ENCODE measurements at places on chromosomes 6 and 20.

DNA sequence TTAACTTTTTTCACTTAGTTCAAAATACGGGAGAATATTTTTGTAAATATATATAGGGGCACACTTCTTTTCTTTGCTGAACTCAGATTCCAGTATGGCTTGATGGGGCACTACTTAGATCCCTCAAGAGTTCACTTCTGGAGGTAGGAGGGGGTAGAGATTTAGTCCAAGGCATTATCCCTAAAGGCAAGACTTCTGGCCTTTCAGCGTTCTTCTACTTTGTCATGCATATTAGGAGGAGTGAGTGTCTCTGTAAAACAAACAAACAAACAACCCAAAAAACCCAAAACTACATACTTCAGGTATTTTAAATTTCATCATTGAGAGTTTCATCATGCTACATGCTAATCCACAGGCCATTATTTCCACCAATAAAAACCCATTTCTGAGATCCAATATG is 32.0 kb downstream of the SMPDL3A start:
- DNase-seq = no peak

DNA sequence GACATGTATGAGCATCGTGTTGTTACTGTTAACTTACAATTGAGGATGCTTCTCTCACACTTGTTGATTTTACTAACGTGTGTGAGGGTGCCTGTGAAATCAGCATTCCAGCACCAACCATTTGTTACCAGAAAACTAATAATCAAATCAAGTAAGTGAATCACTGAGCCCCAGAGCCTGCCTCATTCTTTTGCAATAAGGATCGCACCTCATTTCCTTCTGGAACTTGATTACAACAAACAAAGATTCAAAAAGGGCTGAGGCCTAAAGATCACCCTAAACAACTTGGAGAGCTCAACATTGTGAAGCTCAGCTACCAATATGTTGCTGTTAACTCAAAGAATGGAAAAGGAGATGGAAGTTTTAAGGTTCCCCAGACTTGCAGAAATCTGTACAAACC is 274.7 kb downstream of the TFAP2A start:
- no peak for DNase-seq

- DNase-seq = no peak
These were observed 52.4 kb upstream of the RNF24 start for GRCh38 chr20:4067600-4068261.

GRCh38 chr6:109075934-109076333 is 18.7 kb downstream of the SESN1 start:
- no peak for DNase-seq

DNA sequence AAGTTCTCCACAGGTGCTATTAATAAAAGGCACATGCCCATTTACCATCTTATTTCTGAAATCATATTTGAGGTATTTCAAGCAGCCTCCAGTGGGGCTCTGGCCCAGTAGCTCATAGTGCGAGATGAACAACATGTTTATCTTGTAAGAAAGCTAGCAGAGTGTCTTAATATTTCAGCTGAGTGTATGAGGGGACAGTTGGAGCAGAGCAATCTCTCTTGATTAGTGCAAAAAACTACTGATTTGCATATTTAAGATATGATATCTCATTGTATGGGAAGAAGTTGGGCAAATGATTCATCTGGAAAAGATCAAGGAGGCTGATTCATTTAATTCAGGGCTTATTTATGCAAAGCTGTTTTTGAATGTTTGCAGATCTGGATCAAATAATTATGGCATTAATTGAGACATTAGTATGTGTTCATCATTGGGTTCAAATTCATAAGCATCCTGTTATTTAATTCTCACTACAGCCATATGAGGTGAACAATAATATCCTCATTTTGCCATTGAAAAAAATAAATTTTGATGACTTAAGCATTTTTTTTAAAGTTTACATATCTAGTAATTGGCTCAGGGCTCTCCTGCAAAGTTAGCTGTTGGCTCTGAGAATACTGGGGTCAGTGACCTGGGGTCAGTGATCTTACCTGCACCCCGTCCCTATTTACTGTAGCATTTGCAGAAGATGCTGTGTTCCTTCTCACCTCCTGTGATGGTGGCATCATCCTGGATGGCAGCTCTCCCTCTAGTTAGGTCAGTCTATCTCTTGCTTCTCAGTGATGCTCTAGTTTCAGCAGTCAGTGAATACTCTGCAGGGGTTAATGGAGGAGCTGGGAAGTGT is 24.1 kb upstream of the GCLC start:
- no peak for DNase-seq

DNA sequence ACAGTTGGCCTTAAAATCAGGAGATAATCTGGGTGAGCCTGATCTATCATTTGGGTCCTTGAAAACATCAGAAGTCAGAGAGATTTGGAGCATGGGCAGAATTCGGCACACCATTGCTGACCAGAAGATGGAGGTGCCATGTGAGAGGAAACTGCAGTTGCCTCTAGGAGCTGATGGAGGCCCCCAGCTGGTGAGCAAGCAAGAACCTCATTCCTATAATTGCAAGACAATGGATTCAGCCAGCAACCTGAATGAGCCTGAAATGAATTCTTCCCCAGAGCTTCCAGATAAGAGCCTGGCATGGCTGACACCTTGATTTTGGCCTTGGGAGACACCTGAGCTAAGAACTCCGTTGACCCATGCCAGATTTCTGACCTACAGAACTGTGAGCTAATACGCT is 76.3 kb upstream of the FYN start:
- no peak for DNase-seq

DNA sequence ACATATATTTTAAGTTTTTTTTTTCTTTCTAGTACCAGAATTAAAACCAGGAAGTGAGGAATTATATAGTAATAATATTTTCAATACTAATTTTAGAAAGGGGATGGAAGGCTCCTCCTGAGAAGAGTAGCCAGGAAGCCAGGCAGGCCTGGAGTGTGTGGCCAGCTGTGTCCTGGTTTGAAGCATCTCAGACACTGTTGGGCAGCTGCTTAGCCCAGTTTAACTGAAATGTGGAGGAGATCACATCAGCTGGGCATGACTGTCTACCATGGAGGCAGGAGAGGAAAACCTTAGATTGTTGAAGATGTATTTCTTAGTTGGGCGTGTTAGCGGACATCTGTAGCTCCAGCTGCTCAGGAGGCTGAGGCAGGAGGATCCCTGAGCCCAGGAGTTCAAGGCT is 142.2 kb downstream of the ARID1B start:
- no peak for DNase-seq

DNA sequence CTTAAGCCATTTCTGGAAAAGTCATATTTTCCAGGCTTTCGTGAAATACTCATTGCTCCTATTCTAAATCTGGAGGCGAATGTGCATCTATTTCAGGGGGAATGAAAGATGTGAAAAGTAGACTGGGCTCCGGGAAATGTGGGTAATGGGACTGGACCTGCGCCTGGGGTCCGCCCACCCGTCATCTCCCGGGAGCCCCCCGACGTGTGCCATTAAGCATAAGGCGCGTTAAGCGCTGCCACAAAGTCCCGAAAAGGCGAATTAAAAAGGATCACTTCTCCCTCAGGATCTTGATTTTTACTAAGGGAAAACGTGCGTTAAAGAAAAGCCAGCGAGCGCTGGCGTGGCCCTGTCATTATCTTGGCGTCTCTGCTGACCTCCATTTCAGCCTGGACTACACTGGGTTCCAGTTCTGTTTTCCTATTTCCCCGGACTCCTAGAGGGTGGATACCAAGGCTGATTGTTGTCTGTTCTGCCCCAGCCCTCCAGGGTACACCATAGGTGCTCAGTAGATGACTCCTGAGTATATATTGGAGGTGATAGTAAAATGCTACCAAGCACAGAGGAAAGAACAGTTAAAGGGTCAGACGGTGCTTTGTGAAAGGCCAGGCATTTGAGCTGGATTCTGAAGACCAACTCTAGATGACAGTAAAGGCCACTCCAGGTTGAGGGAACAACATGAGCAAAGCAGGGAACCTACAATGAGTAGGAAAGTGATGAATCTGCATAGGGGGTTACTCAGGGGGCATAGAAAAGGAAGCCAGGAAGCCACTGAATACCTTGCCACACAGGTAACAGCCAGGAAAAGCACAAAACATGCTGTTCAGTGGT is 89.2 kb upstream of the ARID1B start:
- DNase-seq = no peak

- no peak for DNase-seq
These were observed 421.3 kb downstream of the PREX1 start for GRCh38 chr20:48406498-48406897.

- no peak for DNase-seq
These were observed 61.3 kb upstream of the EYA2 start for GRCh38 chr20:46833360-46833759.

DNA sequence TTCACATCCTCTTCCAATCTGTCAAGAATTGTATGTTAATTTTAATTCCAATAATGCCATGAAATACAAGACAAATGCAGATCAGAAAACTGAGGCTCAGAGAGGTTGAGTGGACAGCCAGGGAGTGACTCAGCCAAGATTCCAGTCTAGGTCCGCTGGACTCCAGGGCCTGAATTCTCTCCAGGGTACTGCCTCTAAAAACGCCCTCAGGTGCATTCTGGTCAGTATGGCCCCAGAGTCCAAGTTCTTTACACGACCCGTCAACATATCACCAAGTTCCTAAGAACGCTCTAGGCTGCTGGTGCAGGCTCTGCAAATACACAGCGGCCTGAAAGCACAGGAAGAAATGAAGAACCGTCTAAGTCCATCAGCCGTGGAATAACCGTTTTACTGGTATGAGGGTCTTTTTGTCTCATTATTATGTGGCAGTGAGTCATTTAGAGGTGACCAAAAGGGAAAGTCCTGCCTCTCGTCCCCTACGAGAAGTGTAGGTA is 709 bp upstream of the ASXL1 start:
- peak; percentile 27 for DNase-seq

GRCh38 chr20:61765871-61766654 is 299.6 kb downstream of the TAF4 start:
- DNase-seq = no peak

DNA sequence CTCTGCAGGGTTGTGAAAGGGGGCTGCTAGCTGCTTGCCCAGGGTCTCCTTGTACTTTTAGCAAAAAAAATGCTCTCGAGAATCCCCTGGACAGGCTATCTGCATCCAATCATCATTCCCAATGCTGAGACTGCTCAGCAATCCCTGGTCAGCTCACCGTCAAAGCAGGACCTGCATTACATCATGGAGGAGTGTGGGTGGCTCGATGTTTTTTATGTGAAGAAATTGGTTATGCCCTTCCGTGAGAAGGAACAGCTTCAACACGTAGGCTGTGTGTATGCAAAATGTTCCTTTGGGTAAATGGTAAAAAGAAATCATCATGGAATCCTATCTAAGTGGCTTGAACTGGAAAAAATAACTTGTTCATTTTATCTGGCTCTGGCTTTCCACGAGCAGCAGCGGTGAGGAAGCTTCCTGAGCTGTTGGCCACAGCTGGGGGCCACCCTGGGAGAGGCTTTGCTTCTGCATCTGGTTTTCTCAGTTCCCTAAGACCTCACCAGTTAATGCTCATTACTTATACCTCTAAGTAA is 111.4 kb downstream of the FYN start:
- no peak for DNase-seq

- DNase-seq = no peak
These were observed 211.1 kb downstream of the ANKRD60 start for GRCh38 chr20:58017231-58017969.

GRCh38 chr6:135658481-135658880 is 160.9 kb upstream of the AHI1 start:
- DNase-seq = no peak

GRCh38 chr20:6091661-6092060 is 31.2 kb downstream of the FERMT1 start:
- DNase-seq = no peak

GRCh38 chr6:140609956-140610355 is 1235.5 kb upstream of the CITED2 start:
- no peak for DNase-seq

DNA sequence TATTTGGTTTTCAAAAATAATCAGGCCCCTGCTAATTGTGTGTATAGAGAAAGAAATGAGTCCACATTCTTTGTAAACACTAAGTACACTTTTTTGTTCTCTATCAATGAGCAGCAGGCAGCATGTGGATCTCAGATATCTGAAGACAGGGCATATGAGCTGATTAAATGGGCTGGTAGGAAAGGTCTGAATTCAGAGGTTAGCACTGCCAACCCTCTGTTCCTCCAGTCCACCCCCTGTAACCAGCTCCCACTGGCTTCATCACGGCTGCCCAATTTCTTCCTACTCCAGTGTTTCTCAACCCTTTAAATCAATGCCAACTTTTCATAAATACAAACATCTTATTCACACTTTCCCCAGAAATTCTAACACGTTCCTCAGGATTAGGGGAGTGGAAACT is 128.5 kb downstream of the TPBG start:
- DNase-seq = no peak

GRCh38 chr20:11843289-11843688 is 74.4 kb upstream of the BTBD3 start:
- DNase-seq = no peak

DNA sequence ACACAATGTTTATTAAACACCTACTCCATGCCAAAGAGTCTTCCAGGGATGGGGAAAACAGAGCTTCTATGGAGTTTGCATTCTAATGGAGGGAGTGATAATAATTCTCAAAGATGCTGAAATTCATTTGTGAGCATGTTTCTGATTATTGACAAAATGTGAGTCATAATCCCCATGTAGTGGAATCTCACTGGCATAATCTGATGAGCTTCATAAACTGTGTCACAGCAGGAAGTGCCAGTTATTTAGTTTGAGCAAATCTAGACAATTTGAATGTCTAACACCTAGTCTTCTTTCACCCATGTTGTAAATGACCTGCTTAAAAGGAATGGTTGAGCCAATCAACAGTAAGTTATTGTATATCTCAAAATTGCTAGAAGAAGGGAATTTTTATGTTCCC is 95.1 kb downstream of the KCNQ5 start:
- DNase-seq = no peak

GRCh38 chr20:1943275-1944002 is 48.2 kb downstream of the SIRPA start:
- DNase-seq = no peak

GRCh38 chr6:167119670-167120582 is 3.0 kb upstream of the CCR6 start:
- DNase-seq = no peak

DNA sequence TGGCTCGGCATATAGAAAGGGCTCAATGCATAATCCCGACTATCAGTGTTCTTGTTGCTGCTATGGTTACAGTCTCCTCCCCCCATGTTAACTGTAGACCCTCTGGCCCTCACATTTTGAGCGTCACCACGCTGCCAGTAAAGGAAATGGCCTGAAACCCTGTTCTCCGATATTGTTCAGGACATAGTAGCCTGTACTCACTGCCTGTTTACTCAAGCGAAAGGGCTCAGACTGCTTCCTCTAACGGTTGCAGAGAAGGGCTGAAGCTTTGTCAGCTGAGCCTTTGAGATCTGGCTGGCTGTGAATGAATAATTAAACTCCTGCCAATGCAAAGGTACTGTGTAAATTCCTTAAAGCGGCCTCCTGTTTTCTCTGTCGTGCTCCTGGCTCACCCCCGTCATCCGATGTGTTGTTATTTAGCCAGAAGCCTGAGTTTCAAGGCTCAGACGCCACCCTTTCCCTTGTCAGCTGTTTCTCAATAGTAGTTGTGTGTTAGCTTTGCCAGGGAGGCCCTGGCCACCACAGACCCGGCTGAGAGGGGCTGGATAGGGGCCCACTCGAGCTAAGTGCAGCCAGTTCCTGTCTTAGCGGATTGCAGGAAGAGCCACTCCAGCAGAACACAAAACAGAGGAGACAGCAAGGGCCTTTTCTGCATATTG is 31.2 kb upstream of the RALGAPA2 start:
- no peak for DNase-seq

All from omental fat pad (tissue), 4 donors.